Activated T-cell treated with anti-CD3 and anti-CD28 coated beads for 24 hours (primary cell): ENCODE measurements at places on chromosomes 3 and 15.
A peak's percentile ranks its signal among the peaks of the same experiment; 100 is the strongest.

DNA sequence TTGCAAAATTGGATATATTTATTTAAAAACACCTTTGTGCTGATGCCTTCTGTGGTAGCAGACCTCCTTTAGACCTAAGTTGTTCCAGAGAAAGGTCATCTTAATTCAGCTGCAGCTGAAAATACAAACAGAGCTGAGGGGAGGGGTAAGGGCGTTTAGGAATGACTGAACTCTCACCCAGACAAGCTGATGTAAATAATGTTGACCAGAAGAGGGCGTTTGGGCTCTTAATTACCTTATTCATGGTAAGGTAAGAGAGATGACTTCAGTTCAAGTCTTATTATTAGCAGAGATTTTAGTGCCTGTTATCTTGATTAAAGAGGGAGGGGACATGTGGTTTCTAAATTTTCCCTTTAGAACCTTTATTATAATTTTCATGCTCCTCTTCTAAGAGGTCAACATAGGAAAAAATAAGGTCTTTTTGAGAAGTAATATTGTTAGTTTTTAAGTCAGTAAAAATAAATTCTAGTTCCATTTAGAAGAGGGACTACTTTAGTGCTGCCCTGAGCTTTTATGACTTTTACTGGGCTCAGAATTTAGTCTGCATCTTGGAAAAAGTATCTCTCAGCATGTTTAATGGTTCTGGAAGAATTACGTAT lies 46.3 kb downstream of the GPR171 start:
- no peak for DNase-seq

DNA sequence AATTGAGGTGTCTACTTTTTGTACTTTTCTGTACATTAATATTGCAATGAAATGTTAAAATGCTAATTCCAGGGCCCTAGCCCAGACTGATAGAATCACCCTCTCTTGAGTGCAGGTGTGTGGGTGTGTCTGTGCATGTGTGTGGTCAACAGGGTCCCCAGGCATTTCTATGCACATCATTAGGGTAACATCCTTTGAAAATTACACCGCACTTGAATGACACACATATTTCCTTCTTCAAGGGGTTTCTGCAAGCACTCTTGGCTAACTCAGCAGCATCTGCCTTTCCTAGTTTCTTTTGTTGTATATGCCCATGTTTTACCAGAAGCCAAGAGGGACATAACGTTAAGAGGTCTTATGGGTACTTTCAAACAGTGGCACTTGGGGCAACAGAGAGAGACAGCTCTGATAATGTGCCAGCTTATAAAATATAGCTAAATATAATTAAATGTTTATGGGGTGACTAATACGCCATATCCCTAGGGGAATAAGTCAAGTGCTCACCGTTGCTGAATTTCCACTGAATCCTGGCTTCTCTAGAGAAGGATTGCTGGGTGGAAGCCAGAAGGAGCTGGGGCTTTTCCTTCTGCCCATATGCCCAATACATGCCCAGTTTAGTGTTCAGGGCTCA lies 54.5 kb upstream of the LRIG1 start:
- no peak for DNase-seq

- no peak for DNase-seq
These were observed 250.5 kb upstream of the RORA start for GRCh38 chr15:61479613-61480012.

GRCh38 chr3:158522221-158523136 lies 48.5 kb upstream of the MLF1 start:
- no peak for DNase-seq

- no peak for DNase-seq
These were observed 571 bp upstream of the RARRES1 start for GRCh38 chr3:158732856-158733200.

- no peak for DNase-seq
These were observed 332.9 kb downstream of the TIGIT start for GRCh38 chr3:114626751-114627150.

- DNase-seq = no peak
These were observed 249.1 kb downstream of the CTNNB1 start for GRCh38 chr3:41448396-41448795.

- no peak for DNase-seq
These were observed 705.5 kb downstream of the DIPK2A start for GRCh38 chr3:144677103-144677502.

GRCh38 chr3:171383206-171384018 lies 76.8 kb downstream of the TNIK start:
- DNase-seq = no peak

DNA sequence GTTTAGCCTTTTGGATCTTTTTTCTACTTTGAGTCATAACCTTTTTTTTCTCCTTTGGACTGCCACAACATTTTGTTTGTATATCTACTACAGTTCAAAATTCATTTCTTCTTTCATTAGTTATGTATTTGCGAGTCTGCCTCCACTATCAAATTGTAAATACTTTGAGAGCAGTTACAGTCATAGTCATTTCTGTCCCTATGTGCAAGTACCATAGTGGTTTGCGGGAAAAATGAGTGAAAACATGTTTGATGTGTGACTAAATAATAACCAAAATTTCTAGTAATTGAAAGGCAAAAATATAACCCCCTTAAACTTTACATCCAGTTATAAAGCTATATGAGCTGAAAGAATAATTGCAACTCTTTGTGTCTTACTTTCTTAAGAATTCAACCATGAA lies 45.8 kb upstream of the CCDC50 start:
- no peak for DNase-seq

GRCh38 chr3:9957214-9957613 lies 5.0 kb upstream of the PRRT3 start:
- no peak for DNase-seq

GRCh38 chr3:69669070-69669469 lies 70.2 kb upstream of the MITF start:
- DNase-seq = no peak

- DNase-seq = no peak
These were observed 21.6 kb downstream of the RPL22L1 start for GRCh38 chr3:170848292-170848917.

DNA sequence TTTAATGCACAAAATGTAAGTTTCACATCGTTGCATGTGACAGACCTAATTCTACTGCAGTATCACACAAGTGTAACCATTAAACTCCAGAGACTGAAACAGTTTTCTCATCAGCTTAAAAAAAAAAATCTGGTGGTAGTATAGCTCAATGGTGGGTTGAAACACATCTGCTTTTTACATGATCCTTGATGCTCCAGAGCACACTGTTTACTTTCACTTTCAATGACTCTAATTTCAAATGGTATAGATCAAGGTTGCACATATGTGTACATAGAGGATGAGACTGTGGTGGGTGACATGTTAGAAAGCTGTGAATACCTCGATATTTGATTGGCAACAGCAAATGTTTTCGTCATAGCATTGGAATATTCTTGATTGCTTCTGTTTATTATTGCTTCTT lies 22.4 kb downstream of the MCTP2 start:
- no peak for DNase-seq

GRCh38 chr3:146838221-146838620 lies 233.1 kb upstream of the PLSCR5 start:
- DNase-seq = no peak

GRCh38 chr3:129016720-129017483 lies 15.8 kb downstream of the EFCC1 start:
- no peak for DNase-seq

- DNase-seq = no peak
These were observed 30.4 kb upstream of the COLQ start for GRCh38 chr3:15551902-15552301.

GRCh38 chr3:14154895-14155440 lies 23.4 kb downstream of the XPC start:
- DNase-seq = no peak

DNA sequence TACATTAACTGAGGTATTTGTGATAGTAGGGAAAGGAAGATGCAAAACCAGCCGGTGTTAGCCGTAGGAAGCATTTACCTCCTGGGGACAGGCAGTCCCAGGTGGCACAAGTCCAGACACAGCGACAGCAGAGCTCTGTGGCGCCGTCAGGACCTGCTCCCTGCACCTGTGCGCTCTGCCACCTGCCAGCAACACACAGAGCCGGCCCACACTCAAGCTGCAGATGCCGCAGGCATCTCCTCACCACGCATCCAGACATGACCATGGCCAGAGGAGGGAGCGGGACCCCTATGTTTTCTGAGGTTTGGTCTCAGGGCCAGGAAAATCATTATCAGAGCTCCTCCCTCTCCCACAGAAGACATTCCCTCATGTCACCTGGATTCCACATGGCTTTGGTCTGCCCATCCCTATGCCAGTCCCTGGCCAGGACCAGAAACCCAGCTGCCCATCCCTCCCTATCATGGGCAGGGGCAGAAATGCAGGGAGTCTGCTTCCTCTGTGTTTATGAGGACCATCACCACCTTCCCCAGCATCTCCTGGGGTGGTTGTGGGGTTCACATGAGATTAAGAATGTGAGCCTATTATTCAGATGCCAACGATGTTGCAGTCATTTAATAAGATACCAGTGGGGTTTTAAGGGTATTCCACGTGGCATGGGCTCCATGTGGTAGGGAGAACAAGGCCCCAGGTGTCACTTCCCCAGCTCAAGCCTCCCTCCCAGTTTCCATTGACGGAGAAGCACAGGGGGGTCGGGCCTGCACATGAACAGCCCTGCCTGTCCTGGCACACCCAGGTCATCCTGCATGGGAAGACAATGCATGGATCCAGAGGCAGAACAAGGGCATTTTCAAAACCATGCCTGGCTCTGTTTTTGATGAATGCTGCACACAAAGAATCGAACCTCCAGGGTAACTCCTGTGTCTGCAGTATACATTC lies 251.1 kb downstream of the OCA2 start:
- no peak for DNase-seq

- DNase-seq = no peak
These were observed 187.1 kb upstream of the STT3B start for GRCh38 chr3:31345581-31345980.

DNA sequence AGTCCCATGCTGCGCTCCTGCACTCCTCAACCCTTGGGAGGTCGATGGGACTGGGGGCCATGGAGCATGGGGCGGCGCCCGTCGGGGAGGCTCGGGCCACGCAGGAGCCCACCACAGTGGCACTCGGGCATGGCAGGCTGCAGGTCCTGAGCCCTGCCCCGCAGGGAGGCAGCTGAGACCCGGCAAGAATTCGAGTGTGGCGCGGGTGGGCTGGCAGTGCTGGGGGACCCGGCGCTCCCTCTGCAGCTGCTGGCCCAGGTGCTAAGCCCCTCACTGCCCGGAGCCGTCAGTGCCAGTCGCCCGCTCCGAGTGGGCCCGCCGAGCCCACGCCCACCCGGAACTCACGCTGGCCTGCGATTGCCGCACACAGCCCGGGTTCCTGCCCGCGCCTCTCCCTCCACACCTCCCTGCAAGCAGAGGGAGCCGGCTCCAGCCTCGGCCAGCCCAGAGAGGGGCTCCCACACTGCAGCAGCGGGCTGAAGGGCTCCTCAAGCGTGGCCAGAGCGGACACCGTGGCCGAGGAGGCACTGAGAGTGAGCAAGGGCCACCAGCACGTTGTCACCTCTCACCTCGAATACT lies 200.3 kb downstream of the ROBO2 start:
- no peak for DNase-seq

DNA sequence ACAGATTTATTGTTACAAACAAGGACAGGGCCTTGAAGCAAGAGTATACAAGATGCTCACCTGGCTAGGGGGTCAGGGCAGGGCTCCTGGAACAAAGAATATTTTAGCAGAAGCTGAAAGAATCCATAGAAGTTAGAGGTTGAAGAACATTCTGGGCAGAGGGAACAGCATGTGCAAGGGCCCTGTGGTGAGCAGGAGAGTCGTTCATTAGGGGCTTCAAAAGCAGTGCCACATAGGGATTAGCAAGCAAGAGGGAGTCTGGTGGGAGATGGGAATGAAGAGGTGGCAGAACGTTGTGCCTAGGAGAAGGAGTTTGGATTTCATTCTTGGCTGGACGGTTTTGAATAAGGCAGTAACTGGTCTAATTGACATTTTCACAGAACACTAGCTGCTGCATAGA lies 22.9 kb downstream of the DNAJB8 start:
- no peak for DNase-seq

GRCh38 chr3:106473576-106474475 lies 605.0 kb upstream of the CBLB start:
- peak; percentile 13 for DNase-seq

DNA sequence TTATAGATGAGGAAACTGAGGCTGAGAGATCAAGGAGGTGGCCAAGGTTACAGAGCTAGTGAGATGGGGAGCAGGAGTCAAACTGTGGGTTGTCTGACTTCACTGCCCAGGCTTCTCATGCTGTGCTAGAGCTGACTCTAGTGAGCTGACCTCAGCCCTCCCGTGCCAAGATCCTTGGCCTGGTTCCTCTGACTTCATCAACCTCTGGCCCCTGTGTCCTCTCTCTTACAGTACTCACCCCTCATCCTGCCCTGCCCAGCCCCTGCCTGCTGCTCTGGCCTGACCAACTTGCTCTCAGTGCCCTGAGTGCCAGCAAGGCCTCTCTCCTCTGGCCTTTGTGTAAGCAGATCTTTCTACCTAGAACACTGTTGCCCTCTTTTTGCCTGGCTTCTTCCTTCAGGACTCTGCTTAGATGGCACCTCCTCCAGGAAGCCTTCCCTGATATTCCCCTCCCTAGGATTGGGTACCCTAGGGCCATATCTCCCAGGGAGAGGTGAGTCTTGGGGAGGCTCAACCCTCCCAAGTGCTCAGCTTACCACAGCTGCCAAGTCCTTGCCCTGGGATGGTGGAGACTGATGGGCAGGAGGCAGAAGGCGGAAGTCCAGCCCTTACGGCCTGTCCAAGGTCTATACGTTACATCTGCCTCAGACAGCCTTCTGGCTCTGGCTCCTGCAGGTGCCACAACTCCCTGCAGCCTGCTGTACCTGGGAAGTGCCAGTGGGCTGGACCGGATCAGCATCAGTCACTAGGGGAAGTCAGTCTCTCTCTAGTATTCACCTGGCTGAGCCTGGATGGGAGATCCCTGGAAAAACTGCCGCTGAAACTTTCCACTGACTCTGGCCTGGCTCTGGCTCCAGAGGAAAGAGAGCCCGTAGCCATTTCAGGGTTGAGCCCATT lies 36.3 kb upstream of the FAM107A start:
- DNase-seq = no peak

DNA sequence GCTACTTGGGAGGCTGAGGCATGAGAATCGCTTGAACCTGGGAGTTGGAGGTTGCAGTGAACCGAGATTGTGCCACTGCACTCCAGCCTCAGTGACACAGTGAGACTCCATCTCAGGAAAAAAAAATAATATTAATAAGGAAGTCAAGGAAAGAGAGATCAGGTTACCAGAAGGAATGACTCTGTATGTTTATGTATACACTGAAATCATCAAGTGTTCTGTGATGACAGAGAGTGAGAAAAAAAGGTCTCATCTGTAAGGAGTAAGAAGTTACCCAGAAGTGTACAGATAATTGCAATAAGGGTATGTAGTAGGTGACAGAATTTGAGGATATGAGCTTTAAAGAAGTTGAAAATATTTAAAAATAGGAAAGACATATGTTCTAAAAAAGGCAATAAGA lies 4.3 kb upstream of the CCDC50 start:
- DNase-seq = no peak
